Islet precursor cell (in vitro differentiated cells): ENCODE measurements at places on chromosomes 5 and 9.

DNA sequence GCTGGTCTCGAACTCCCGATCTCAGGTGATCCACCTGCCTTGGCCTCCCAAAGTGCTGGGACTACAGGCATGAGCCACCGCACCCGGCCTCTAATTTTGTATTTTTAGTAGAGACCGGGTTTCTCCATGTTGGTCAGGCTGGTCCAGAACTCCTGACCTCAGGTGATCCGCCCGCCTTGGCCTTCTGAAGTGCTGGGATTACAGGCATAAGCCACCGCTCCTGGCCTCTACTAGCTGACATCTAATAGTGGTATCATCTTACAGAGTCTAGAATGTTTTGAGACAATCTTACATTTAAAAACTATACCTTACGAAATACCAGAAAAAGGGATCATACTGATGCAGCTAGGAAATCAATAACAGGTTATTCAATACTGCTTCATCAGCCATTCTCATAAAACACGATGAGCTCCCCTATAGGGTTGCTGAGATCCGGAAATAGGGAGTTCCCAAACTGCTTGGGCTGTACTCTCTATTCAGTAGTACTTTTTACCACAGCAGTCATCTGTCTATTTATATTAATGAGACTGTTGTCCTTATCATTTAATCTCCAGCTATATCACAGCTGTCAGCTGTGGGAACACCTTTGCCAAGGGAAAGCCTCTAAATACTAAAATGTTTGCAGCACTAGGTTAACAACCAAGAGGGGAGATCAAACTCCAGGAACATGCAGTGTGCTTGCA is 8.1 kb upstream of the UBE2D2 start:
- no peak for DNase-seq

DNA sequence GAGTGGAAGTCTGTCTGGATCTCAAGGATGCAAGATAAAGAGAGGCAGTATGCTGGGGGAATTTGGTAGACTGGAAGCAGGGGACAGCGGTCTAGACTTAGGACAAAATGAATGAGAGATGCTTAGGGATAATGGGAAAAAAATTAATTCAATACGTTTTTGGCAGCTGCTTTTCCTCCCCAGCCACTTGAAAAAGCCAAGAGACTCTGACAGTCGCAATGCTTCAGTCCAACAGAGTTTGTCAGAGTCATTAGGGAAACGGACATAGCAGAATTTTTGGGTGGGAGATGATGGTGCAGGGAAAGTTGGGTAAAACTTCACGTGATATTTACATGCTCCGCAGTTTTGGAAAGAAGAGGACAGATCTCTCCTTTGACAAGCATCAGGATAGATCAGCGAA is 129.7 kb downstream of the GOLPH3 start:
- no peak for DNase-seq

- DNase-seq = no peak
Observed at GRCh38 chr9:99712214-99712613, 109.5 kb upstream of the NR4A3 start.

- DNase-seq = peak; percentile 56
Observed at GRCh38 chr9:121367306-121368137, 2.5 kb downstream of the STOM start.

- DNase-seq = no peak
Observed at GRCh38 chr5:123448743-123449142, 25.5 kb upstream of the CEP120 start.

DNA sequence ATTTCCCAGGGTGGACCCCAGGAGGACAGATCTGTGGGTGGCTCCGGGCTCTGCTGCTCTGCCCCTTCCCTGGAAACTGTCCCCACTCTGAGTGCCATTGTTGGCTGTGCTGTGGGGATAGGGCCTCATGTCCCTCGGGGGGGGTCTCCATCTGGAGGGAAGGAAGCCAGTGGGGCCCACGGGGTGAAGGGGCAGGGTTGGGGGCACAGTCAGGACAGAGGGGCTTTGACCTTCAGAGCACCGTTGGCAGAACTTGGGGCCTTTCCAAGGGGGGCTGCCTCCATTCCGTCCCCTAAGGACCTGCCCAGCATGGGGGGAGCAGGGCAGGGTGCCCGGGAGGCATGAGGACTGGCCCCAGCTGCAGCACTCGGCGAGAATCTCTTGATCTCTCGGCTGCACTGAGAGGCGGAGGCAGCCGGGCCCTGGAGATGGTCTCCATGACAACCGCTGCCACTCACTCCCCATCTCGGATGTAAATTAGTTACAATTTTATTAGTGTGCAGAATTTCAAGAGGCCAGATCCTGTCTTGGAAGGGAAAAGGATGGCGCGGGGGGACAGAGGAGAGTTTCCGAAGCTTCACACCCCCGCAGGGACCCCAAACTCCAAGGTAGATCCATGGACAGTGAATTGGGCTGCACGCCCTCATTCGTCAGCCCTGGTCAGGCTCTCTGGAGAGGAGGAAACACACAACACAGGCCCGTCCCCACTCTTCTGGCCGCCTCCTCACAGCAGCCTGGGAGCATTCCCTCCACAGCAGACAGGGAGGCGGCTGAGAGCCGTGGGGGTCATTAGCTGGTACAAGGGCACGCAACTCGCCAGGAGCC is 216.2 kb upstream of the IER5L start:
- DNase-seq = no peak

DNA sequence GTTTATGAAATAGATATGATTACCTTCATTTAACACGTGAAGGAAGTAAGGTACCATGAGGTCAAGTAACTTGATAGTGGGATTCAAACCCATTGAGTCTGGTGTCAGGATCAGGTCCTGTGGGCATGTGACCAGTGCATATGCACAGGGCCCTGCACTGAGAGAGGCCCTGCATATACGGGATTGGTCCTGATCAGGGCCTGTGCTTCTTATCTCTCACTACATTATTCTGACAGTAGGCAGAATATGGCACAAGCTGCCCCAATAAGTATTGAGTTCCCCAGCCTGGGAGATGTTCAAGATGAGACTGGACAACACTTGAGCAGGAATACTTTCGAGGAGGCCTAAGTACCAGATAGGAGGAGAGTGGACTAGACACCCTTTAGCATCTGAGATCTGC is 44.0 kb downstream of the GALNT10 start:
- DNase-seq = no peak

- peak; percentile 81 for DNase-seq
Observed at GRCh38 chr5:124001036-124001615, 489.1 kb downstream of the CSNK1G3 start.

GRCh38 chr9:85741095-85741874 is 469 bp downstream of the AGTPBP1 start:
- peak; percentile 78 for DNase-seq

- DNase-seq = no peak
Observed at GRCh38 chr9:129823542-129823934, 398 bp downstream of the TOR1A start.

DNA sequence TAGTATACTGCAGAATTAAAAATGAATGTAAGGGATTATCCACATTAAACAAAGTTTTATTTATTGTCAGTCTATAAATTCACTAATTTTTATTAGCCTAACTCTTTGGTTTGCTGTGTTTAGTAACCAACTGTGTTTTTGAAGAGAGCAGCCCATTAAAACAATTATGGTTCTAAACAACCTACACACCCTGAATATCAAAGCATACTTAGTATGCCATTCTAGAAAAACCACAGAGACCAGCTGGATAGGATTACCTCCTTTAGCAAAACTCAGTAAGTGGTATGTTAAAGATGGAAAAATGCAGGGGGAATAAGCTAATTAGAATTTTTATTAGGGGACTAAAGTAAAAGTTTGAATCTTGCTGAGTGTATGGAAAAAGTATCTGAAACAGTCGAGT is 1981.7 kb upstream of the NUDT12 start:
- no peak for DNase-seq

GRCh38 chr9:14312719-14313377 is 1.1 kb downstream of the NFIB start:
- peak; percentile 68 for DNase-seq

GRCh38 chr5:159199225-159199624 is 10.1 kb downstream of the RNF145 start:
- no peak for DNase-seq

GRCh38 chr9:124248066-124248465 is 9.7 kb upstream of the NEK6 start:
- DNase-seq = peak; percentile 34

- DNase-seq = peak; percentile 73
Observed at GRCh38 chr5:61332851-61333320, 828 bp downstream of the ZSWIM6 start.

GRCh38 chr5:108753877-108754276 is 6.2 kb downstream of the FER start:
- no peak for DNase-seq

- no peak for DNase-seq
Observed at GRCh38 chr5:149603920-149604319, 22.6 kb downstream of the ARHGEF37 start.

GRCh38 chr9:16514131-16514530 is 356.3 kb downstream of the BNC2 start:
- DNase-seq = no peak

DNA sequence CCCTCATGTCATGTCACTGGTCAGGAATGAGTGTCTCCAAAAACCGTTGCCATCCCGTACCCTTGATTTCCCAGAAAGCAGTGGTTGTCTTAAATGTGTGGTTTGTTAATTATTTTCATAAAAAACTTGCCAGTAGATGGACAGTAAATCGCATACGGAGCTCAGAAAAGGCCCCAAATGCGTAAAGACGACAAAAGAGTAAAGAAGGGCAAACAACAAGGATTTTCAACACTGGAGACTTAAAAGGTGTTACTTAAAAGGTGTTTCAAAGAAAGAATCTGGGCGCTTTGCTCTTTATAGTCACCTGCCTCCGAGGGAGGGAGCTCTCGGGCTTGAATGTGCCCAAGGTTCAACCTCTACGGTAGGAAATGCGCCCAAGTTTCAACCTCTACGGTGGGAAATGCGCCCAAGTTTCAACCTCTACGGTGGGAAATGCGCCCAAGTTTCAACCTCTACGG is 734 bp downstream of the KIF27 start:
- no peak for DNase-seq

DNA sequence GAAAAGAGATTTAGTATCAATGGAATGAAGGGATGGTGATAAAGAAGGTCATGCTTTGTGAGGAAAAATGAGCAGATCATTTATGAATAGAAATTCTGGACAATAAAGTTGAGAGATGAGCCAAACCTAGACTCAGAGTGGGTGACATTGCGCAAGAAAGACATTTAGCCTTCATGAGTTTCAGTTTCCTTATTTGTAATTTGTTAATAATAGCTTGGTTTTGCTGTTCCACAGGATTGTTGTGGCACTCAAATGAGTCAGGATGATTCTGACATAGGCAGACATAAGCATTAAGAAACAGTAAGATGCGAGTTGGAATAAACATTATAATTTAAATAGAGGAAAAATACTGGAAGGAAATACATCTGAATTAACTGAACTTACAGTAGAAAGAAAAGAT is 34.8 kb downstream of the ITGA2 start:
- no peak for DNase-seq

- peak; percentile 87 for DNase-seq
Observed at GRCh38 chr5:150645070-150645700, 4.7 kb downstream of the SYNPO start.

- no peak for DNase-seq
Observed at GRCh38 chr9:128920381-128921058, at the start of gene PHYHD1. Gene PHYHD1, plus strand, starts transcription at chr9:128920982. Its CDS starts 1,342 bp downstream, at chr9:128922324.
